ENCODE measurements at places on chromosomes 3 and 15.

DNA sequence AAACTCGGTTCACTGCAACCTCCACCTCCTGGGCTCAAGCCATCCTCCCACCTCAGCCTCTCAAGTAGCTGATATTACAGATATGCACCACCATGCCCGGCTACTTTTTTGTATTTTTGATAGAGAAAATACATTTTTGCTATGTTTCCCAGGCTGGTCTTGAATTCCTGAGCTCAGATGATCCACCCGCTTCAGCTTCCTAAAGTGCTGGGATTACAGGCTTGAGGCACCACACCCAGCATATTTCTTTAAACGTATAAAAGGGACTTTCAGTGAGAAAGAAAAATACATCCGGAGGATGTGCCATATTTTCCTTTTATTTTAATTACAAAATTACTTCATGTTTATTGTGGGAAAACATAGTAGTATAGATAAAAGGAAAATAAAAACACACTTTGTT lies 55.2 kb downstream of the RPL39L start:
- no peak for DNase-seq

- DNase-seq: no peak
These were observed 13.1 kb upstream of the IFT57 start for GRCh38 chr3:108235290-108235689.

DNA sequence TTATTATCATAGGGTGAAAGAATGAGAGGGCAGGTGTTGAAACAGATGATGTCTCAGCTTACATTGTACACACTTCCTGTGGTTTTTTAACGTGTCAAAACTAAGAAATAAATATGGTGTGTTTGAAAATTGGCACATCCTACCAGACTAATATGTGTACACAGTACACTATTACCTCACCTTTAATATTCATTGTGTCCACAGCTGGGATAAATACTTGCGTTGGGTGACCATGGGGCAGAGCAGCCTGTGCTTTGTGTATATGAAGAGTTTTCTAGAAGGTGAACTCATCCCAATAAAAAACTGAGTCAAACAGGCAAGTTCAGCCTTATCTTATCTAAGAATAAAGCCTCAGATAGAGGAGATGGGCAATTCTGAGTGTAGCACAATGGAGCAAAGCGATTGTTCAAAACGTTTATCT lies 17.3 kb downstream of the SUCNR1 start:
- no peak for DNase-seq

GRCh38 chr3:48980295-48980694 lies 9.7 kb upstream of the P4HTM start:
- no peak for DNase-seq

DNA sequence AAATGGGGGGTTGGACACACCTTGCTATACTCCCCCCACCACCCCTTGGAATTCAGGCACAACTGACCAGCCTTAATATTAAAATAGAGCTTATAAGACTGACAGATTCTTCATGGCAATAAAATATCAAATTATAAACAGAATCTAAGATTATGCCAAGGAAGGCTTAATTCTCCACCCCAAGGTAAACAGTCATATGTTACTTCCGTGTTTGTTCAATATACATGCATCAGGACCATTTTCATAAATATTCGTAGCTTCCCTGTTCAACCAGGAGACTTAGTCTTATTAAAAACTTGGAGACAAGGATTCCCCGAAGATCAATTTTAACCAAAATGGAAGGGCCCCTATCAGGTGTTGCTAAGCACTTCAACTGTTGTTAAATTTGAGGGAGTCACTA lies 13.3 kb upstream of the EHHADH start:
- no peak for DNase-seq

GRCh38 chr3:50405249-50405648 lies 45.9 kb upstream of the TMEM115 start:
- DNase-seq: no peak

Measured in HFFc6 (cell line).